T47D (cell line): ENCODE measurements at places on chromosomes 4 and X.
A peak's percentile ranks its signal among the peaks of the same experiment; 100 is the strongest.

DNA sequence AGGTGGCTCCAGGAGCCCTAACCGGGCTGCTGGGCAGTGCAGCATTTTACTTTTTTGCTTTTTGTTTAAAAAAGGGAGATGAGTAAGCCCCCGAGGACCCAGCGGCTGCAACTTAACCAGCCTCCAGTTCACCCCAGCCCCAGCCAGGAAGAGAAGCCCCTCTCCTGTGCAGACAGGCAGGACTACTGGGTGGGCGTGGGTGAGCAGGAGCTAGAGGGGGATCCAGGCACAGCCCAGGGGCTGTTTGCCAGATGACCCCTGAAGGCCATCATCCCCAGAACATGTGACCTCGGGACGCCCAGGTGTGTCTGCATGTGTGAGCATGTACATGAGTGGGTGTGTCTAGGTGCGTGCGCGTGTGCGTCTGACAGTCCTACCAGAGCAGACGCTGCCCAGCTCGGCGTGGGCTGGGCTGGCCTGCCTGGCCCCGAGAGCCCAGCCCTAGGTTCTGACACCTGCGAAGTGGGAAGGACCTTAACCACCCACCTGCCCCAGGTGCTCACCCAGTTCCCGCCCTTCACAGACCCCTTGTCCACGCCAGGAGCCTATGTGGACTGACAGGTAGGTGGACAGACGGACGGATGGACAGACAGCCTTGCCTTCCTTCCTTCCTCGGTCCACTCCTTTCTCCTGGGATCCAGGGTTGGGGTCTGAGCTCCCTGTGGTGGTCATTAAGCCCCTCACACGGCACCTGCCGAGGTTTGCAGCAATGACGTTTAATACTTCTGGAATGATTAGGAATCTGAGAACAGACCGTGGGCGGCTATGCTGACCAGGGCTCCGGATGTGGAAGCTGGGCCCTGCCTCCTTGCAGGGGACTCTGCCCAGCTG is 7.8 kb upstream of the HAUS3 start:
- DNase-seq, result no peak

GRCh38 chr4:102692474-102692873 is 68.3 kb downstream of the MANBA start:
- DNase-seq, result no peak

- peak; percentile 42 for DNase-seq
Measured at GRCh38 chr4:157075811-157076577, at the start of gene GLRB. Gene GLRB, plus strand, starts transcription at chr4:157076150. Its CDS starts 1,875 bp downstream, at chr4:157078025.

GRCh38 chrX:153511784-153512500 is 5.5 kb upstream of the ATP2B3 start:
- DNase-seq, result no peak

GRCh38 chr4:114512595-114513295 is 85.9 kb upstream of the UGT8 start:
- DNase-seq, result no peak

DNA sequence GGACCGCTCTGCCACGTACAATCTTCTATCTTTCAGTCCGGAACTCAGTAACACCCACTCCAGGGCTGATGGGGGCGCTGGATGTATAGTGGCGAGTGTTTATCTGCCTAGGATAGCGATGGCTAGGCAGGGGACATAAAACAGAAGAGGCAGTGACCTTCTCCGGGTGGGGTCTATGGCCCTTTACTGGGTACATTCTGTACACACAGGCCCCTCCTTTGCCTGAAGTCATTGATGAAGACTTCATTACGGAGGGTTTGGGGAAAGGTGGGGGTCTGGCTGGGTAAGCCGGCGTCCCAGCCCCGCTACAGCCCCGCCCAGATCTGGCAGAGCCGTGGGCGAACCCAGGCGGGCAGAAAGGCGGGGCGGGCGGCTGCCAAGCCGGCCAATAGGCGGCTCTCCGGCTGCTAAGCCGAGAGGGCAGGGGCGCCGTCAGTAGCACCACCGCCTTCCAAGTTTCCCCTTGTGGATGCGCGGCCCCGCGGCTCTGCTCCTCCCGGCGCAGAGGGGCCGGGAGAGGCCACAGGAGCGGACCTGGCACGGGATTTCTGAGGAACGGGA is at the start of gene CHST7:
Gene CHST7, plus strand, starts transcription at position 435 of the 561 bp plus-strand sequence. CDS start 167 bp downstream, outside the sequence.
- DNase-seq, result peak; percentile 67
